Hematopoietic multipotent progenitor cell treated with erythropoietin and hydrocortisone succinate and interleukin-3 and kit ligand, for 17 days (in vitro differentiated cells): ENCODE measurements at places on chromosomes 2 and 18.

DNA sequence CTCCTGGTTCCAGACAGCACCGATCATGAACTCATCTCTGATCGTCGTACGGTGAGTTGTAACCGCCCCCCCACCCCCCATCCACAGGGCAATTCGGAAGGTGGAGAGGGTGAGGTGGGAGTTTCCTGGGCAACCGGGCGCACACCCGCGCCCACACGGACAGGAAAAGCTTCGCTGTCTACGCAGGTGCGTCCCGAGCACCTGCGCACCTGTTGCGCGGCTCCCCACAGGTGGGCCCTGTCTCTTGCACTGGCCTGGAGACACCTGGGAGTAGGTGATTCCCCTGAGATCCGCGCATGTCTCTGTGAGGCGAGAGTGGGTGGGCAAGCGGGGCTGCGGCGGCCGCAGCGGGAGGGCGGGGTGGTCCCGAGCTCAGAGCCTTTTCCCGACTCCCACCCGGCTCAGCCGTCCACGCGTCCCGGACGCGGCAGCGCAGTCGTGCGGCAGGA lies 459 bp upstream of the ATP6V1C2 start:
- DNase-seq, result no peak

- DNase-seq, result no peak
Observed at GRCh38 chr2:214604861-214605260, 194.0 kb downstream of the VWC2L start.

- no peak for DNase-seq
Observed at GRCh38 chr2:44952806-44953498, 11.4 kb downstream of the SIX3 start.

GRCh38 chr2:238427435-238428162 lies 872 bp downstream of the ASB1 start:
- no peak for DNase-seq

DNA sequence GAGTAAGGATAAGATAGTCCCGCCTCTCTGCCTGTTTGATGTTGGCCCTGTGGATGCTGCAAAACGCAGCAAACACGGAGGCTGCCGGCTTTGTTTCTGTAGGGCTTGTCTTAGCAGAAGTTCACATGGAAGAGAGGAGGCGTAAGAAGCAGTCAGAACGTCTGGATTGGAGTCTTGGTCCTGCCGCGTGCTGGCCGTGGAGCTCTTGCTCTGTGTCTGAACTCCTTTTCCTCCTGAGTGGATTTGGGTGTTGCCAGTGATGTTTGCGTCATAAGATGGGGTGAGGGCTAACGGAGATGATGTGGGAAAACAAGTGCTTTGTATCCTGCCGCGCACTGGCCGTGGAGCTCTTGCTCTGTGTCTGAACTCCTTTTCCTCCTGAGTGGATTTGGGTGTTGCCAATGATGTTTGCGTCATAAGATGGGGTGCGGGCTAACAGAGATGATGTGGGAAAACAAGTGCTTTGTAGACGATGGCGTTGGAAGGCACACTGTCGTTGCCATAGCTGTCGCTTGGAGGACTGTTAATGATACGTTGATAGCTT lies 240.9 kb downstream of the AGAP1 start:
- DNase-seq, result no peak

- DNase-seq, result no peak
Observed at GRCh38 chr2:144461308-144461766, 58.6 kb downstream of the ZEB2 start.

GRCh38 chr18:13878857-13879256 lies 36.5 kb downstream of the MC2R start:
- DNase-seq, result no peak

DNA sequence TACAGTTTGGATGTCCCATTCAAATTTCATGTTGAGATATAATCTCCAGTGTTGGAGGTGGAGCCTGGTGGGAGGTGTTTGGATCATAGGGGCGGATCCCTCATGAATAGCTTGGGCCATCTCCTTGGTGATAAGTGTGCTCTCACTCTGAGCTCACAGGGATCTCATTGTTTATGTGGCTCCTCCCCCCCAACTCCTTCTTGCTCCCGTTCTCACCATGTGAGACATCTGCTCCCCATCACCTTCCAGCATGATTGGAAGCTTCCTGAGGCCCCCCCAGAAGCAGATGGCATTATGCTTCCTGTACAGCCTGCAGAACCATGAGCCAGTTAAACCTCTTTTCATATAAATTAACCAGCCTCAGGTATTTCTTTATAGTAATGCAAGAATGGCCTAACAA lies 3.0 kb upstream of the INPP1 start:
- DNase-seq, result no peak

DNA sequence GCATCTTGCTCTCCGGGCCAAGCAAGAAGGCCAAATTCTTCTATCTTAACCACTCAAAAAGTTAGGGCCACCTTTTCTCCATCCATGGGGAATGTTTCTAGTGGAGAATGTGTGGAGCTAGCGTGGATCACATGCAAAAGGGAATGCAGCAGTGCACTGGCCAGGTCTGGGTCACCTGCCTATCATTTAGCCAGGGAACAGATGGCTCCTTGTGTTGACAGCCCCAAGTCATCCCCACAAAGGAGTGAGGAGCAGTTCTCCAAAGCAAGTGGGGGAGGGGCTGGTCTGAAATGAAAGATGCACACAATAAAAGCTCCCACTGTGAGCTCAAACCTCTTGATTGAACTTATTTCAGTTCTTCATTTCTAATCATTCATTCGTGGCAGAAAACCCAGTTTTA lies 19.1 kb downstream of the EPB41L3 start:
- no peak for DNase-seq

- no peak for DNase-seq
Observed at GRCh38 chr18:66168685-66169235, 417.9 kb downstream of the CDH7 start.

- DNase-seq, result no peak
Observed at GRCh38 chr2:67997528-67997900, 65.3 kb downstream of the C1D start.

- DNase-seq, result no peak
Observed at GRCh38 chr18:72412927-72413326, 131.2 kb downstream of the CBLN2 start.

DNA sequence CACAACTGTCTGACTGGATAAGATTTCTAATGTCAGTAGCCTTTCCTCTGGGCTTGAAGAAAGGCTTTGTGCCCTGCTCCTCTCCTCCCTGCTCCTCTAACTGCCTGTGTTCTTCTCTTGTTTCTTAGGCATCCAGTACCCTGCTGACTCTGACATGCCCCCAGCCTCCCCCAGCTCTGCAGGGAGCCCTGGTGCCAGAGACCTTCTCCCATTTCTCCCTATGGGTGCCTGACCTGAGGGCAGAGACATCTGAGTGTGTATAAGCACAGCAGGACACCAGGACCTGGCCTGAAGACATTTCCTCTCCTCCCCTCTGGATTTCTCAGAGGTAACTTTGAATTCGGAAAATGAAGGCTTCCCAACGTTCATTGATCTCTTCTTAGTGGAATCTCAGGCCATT lies 23.6 kb downstream of the RNF144A start:
- no peak for DNase-seq

DNA sequence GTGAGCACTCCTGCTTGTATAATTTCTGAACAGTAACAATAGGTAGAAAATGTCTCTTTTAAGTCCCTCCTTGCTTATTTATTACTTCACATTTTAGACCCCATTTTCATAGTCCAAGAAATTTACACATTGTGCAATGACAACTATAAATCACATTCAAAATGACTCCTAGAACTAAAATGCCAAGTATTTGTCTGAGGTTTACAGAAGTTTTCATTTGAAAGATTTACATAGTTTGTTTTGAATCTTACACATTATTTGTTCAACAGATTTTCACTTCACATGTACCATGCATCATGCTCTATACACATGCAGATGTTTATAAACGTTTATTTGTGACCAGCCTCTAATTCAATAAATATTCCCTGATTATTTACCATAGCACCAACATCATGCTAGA lies 15.7 kb upstream of the TRIB2 start:
- DNase-seq, result no peak

DNA sequence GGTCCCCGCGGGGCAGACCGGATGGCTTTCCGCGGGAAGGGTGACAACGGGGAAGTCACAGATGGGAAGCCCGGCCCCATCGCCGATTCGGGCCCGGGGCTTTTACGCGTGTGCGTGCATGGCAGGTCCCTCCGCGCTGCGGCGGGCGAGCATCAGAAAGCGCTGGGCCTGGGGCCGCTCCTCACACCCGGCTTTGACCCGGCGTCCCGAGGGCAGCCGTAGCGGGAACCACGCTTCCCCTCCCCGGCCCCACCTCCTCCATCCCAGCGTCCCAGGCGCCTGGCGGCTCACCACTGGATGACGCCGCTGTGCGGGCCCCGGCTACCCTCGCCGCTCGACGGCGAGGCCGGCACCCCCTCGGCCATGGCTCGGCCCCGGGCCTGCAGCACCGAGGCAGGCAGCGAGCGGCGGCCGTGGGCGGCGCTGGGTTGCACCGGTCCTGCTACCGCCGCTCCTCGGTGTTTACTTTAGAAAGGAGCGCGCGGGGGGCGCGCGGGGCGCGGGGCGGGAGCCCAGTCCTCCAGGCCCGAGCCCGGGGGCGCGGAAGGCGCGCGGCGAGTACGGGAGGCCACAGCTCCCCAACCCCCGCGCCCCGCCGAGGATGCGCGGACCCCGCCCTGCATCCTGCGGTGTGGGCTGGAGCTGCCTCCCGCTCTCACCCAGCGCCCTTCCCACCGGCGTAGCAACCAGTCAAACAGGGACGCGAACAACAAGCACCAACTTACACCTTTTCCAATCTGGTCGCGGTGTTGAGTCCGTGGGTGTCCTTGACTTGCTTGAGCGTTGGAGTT lies 806 bp downstream of the RFX8 start:
- DNase-seq, result no peak

DNA sequence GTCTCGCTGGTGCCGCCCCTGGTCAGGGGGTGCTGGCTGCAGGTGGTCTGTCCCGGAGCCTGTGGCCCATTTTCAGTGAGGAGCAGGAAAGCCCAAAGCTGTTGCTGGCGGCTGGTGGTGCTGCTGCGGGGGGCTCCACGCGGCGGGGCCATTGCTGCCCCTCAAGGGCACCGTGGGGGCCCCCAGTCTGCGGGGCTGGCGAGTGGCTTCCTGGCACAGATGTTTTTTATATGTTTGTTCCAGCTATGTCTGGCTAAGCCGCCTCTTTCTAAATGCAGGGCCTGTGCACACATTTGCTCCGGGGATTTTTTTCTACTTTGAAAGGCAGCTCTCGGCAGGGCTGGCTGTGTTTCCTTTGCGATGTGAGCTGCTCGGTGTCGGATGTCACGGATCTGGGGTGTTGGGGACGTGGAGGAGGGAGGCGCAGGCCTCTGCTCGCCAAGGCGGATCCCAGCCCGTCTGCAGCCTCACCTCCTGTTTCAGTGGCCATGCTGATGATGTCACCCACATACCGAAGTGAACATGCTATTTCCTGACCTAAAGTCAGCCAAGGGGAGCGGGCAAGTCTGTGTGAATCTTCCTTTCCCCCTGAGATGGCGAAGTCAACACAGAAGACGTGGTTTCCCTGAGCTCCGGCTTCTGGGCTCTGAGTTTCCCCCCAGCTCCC lies 112.0 kb upstream of the CTDP1 start:
- no peak for DNase-seq

- no peak for DNase-seq
Observed at GRCh38 chr2:43241558-43241957, 15.2 kb upstream of the ZFP36L2 start.

GRCh38 chr2:9419541-9419940 lies 3.8 kb downstream of the ITGB1BP1 start:
- no peak for DNase-seq

GRCh38 chr2:216155954-216156353 lies 46.8 kb downstream of the XRCC5 start:
- no peak for DNase-seq

DNA sequence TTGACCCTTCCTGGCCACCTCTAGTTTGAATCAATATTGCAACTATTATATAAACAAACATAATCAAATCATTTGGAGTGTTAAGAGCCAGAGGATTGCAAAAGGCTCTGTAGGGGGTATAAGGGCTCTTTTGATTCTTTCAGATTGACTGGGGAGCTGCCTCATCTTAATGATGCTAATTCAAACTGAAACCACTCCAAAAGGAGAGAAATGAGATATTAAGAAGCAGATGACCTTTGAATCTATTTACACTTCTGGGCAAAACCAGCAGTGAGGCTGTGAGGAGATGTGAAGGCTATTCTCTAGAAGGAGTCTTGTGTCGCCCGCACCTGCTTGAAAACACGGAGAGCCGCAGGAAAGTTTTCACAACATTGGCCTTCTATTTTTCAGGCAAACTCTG lies 311.2 kb upstream of the CRIM1 start:
- DNase-seq, result no peak

- DNase-seq, result no peak
Observed at GRCh38 chr2:141701618-141702017, 429.2 kb downstream of the LRP1B start.

DNA sequence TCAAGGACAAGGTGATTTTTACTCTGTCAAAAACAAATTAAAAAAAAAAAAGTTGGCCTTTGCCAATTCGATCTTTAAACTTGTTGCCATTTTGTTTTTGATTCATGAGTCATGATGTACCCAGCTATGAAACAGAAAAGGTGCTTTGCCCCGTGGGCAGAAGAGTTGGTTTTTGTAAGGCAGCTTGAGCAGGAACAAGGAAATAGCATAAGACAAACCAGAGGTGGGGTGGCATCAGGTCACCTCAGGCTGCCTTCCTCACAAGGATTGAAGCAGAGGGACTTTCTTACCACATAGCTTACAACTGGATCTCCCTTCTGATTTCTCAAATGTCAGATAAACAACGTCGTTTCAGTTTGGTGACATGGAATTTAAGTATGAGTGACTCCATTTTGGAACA lies 123.8 kb downstream of the ARL4C start:
- no peak for DNase-seq

- no peak for DNase-seq
Observed at GRCh38 chr2:102139851-102140250, 2.7 kb upstream of the IL1R1 start.

DNA sequence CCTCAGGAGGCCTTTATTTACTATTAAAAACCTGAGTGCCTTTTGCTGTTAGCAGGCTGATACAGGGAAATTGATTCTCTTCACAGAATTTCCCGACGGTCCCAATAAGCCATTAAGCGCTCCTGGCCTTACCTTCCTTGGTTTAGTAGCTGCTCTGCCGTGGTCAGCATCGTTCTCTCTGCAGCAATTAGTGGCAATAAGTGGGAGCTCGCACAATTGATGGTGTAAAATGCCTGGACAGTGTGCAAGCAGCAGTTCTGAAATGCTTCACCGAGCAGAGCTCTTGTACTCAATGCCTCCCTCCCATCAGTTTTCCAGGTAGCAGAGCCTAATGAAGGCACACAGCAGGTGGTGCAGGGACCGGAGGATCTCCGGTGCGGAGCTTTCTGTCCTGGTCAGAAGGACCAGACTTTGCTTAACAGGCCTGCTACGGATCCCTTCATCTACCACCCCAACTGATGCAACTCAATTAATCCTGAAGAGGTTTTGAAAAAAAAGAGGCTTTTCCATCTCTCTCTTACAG lies 1.1 kb upstream of the LINC00305 start:
- no peak for DNase-seq

DNA sequence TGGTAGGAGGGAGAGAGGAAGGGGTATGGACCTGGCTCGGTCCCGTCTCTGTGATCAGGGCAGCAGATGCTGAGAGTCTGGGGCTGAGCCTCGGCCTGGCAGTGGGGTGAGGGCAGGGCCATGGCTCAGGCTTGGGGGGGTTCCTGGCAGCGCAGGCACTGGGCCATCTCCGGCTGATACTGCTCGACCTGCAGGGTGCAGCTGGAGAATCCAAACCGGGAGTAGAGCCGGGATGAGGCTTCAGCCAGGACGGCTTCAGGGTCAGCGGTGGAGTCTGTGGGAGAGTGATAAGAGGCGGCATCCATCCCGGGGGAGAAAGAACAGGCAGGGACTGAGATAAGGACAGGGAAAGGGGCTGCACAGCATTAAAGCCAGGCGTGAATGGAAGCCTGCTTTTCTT lies 7.7 kb downstream of the SLC30A3 start:
- no peak for DNase-seq

GRCh38 chr2:225865468-225865867 lies 466.0 kb downstream of the NYAP2 start:
- DNase-seq, result no peak
